ENCODE measurements at places on chromosomes 2 and 18. TPM values are rescaled to one million over a fixed set of nuclear protein-coding genes. Genes with fewer than 3 reads are reported as not detected.

The ZSWIM2 gene
- not detected for total RNA-seq

- H3K36me3 ChIP-seq = no peaks in the 10 kb centered on the region
- no peak for DNase-seq
- H3K27ac ChIP-seq = no peak overlapping the region
- no peak overlapping the region for H3K4me3 ChIP-seq
Measured at GRCh38 chr2:30503695-30504052, 56.6 kb downstream of the LCLAT1 start.

GRCh38 chr2:65300134-65300760 is 72.6 kb downstream of the ACTR2 start:
- H3K4me1 ChIP-seq = no peaks in the 10 kb centered on the region
- no peaks in the 10 kb centered on the region for H3K27me3 ChIP-seq
- H3K4me3 ChIP-seq = no peak overlapping the region
- DNase-seq = peak; percentile 25
- H3K27ac ChIP-seq = no peak overlapping the region
- no peaks in the 10 kb centered on the region for H3K36me3 ChIP-seq

The CENPA gene
- not detected for total RNA-seq

DNA sequence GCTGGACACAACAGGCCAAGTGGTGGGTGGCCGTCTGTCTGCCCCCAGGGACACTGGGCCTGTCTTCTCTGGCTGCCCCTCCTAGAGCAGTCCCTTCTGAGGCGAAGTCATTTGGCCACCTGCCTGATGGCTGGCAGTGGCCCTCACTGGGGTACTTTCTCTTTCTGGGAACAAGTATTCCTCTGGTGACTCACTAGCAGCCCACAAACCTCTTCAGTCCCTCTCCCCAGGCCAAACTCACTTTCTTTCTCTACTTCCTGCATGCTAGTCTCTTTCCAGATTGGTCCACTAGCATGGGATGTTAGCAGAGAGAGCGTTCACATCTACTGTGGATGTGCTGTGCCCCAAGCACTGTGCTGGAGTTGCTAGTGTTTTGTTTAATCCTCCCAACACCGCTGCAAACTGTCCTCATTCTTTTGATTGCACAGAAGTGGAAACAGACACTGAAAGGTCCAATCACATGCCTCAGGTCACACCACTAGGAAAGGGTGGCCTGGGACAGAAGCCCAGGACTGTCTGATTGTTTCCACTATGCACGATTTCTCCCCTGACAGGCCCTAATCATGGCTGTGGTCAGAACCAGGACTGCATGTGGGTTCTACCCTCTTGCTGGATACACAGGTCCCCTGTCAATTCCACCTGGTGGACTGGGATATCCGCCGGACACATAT is 5.2 kb downstream of the DYSF start:
- H3K4me1 ChIP-seq = peaks cover 3% of the 10 kb centered on the region
- no peak overlapping the region for H3K4me3 ChIP-seq
- no peaks in the 10 kb centered on the region for H3K36me3 ChIP-seq

The SP110 gene
- 7.8 TPM for total RNA-seq

DNA sequence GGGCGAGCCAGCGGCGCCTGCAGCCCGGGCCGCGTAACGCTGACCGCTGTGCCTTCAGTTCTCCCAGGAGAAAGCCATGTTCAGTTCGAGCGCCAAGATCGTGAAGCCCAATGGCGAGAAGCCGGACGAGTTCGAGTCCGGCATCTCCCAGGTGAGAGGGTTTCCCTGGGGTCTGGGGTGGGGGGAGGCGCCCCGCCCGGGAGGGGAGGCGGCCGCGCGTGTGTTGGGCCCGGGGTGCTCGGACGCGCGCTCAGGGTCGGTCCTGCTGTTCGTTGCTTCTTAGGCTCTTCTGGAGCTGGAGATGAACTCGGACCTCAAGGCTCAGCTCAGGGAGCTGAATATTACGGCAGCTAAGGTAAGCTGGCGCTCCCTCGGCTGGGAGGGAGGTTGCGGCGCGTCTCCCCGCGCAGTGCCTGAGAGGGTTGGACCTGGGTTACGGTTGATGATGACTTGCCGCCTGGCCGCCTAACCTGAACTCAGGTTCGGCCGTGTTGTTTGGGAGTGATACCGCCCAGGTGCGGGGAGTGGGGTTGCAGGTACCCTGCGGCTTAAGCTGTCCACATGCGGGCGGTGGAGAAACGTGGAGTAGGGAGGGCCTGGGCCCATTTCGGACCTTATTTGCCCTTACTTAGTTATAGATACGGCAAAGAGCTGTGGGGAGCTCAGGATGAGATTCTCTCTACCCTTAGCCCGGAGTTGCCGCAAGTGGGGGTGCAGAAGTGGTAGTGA is 638 bp downstream of the RPS7 start:
- H3K4me1 ChIP-seq = peaks cover 21% of the 10 kb centered on the region
- H3K36me3 ChIP-seq = peaks cover 6% of the 10 kb centered on the region
- H3K4me3 ChIP-seq = peak overlapping the region; percentile 76

GRCh38 chr2:85326406-85327159 is 1.2 kb downstream of the TGOLN2 start:
- no peaks in the 10 kb centered on the region for H3K27me3 ChIP-seq
- peaks cover 20% of the 10 kb centered on the region for H3K4me1 ChIP-seq
- H3K36me3 ChIP-seq = peaks cover 31% of the 10 kb centered on the region

The ASXL3 gene
- total RNA-seq = 1.5 TPM

The CROCC2 gene
- total RNA-seq = not detected

Measured in pancreas (tissue), 10 donors.